ENCODE measurements at places on chromosomes 1 and 21.
A peak's percentile ranks its signal among the peaks of the same experiment; 100 is the strongest.

- no peak for DNase-seq
Measured at GRCh38 chr21:42299324-42300044, 15.7 kb downstream of the TFF3 start.

DNA sequence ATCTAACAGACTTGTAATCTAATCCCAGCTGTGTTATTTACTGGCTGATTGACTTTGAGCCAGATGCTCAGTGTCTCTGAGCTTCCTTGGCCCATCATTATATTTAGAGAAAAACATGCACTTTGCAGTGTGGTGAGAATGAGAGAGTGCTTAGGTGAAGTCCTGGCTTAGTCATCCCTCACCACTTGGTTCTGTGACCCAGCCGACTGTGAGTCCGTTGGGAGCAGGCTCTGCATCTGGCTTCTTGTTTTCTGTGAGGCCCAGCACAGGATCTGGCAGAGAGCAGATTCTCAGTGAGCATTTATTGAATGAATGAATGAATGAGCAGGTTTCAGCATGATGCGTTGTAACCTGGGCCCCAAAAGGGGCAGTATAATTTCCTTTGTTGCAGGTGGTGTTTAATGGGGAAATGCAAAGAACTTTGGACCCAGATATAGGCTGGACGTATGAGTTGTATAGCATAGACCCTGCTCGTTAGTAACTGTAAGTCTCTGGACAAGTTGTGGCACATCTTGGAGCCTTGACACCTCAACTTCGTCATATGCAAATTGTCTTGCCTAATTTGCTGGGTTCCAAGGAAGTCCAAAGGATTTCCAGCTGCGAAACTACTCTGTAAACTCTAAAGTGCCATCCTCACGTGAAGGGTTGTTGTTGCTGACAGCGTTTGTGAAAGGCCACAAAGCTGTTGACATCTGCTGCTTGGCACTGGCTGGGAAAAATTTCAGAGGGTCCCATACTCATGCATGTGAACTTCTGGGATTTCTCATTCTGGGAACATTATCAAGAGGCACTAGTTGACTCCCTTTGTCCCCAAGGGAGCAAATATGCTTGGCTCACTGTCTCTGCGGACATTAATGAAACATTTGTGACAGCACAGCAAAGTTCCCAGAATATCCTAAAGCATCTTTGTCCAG lies 138.8 kb upstream of the USP24 start:
- no peak for DNase-seq

DNA sequence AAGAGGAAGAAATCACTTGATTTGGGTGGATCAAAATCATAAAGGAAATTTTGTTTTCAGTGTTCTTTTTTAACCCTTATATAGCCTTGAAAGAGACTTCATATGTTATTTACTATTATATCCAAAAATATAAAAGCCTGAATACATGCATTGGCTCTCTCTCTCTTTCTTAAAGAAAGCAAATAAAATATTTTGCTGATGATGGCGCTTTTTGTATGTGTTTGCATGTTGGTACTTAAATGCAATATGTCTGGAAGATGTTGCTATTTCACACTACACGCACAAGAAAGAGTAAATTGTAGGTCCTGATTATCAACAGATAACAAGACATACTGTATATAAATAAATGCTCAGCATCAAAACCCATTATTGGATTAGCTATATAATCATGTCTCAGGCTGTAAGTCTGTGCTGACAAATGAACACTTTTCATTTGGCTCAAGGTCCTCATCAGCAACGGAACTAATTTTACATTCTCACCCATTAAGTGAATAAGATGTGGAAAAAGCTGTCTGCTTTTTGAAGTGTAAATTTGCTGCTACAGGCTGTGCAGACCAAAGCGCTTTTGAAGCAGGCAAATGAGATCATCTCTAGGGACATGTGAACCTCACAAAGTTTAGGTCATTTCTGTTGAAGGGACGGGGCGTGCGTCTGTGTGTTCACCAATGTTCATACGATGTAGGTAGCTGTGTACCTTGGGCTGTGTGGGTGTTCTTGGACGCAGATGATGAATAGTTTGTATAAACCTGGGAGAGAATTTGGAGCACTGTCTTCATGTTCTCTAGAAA lies 122.4 kb upstream of the LMO4 start:
- no peak for DNase-seq

- DNase-seq: peak; percentile 59
Measured at GRCh38 chr1:58727364-58727763, 27.5 kb upstream of the MYSM1 start.

DNA sequence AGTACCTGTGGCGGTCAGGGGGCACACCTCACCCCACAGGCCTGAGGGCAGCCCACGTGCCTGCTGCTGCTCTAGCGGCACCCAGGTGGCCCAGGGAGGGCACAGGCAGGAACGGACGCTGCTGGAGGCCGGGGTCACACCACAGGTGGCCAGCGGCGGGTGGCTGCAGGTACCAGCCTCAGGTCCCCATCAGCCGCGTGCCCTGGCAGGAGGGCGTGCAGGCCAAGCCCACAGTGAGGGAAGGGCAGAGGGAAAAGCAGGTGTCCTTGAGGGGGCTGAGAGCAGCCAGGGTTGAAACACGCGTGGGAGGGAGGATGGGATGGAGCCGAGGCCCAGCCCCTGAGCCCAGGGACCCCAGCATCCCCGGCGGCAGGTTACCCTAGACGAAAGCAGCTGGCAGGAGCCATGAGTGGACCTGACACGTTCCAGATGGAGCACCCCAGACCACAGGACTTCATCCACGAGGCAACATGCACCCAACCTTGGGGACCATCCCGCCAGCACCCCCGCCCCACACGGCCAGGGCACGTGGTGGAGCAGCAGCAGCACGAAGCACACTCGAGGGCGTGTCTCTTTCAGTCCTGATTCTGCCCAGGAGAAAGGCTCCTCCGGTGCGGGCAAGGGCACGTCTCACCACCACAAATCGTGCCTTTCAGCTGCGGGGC lies 3.7 kb downstream of the SLC19A1 start:
- DNase-seq: no peak

DNA sequence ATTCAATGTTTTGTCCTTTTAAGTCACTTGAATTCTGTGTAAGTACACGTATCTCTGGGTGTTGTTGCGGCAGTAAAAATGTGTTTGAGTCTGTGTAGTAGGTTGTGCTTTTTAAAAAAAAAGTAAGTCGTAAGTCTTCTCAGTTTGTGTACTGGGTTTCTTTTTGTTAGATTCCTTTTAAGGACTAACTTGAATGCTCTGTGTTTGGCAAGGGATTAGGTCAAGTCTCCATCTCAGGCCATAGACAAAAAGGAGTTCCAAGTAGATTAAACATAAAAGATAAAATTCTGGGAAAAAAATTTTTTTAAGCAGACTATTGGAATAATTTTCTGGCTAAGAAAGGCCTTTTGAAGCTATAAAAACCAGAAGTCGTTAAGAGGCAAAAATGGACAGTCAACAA lies 113.1 kb downstream of the ATP5PO start:
- no peak for DNase-seq

- no peak for DNase-seq
Measured at GRCh38 chr1:185358957-185359356, 41.9 kb upstream of the IVNS1ABP start.

DNA sequence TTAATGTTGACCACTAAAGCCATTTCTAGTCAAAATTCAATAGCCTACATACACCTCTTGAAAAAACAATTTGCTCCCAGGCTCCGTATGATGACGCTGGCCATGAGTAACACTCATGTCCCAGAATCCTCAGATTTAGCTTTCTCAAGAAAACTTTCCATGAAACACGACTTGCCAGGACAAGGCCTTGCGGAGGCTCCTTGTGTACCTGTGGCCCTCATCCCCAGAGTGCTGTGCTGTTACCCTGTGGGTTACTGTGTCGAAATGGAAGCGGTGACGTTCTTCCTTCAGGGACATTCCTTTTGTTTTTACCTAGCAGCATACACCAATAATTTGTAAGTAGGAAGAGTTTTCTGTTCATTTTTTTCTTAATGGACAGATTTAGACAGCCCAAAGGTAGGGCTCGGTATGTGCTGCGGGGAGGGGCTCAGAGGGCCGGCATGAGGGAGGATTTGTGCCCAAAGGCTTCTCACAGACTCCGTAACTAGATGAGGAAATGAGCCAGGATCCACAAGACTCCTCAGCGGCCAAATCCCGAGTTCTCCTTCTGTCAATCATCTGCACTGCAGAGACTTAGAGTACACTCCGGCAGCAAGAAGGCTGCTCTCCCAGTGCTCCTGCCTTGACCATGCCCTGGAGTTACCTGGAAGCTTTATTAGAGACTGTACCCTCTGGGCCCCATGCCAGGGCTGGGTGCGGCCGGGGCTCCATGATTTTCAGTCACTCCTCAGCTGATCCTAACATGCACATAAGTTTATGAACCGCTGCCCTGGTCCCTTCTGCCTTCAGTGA lies 17.8 kb downstream of the GNG12 start:
- DNase-seq: peak; percentile 48

- DNase-seq: no peak
Measured at GRCh38 chr1:211648980-211649934, 26.2 kb downstream of the NEK2 start.

GRCh38 chr1:15626269-15626950 lies 9.2 kb downstream of the DDI2 start:
- no peak for DNase-seq

DNA sequence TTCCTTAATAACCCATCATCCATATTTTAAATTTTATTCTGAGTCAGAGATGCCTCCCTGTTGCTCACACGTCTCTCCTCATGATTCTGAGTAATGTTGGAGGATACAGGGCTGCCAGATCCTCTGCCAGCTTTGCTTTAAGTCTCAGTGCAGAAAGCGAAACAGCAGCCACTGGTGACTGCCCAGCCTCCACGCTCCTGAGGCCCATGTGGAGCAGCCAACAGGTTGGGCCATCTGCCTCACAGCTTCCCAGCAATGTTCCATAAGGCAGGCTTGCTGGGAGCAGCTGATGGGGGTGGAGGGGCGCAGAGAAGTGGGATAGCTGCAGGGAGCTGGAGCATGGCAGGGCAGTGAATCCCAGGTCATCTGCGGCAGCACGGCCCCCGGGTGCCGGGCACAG lies 104.2 kb downstream of the IGSF21 start:
- no peak for DNase-seq

DNA sequence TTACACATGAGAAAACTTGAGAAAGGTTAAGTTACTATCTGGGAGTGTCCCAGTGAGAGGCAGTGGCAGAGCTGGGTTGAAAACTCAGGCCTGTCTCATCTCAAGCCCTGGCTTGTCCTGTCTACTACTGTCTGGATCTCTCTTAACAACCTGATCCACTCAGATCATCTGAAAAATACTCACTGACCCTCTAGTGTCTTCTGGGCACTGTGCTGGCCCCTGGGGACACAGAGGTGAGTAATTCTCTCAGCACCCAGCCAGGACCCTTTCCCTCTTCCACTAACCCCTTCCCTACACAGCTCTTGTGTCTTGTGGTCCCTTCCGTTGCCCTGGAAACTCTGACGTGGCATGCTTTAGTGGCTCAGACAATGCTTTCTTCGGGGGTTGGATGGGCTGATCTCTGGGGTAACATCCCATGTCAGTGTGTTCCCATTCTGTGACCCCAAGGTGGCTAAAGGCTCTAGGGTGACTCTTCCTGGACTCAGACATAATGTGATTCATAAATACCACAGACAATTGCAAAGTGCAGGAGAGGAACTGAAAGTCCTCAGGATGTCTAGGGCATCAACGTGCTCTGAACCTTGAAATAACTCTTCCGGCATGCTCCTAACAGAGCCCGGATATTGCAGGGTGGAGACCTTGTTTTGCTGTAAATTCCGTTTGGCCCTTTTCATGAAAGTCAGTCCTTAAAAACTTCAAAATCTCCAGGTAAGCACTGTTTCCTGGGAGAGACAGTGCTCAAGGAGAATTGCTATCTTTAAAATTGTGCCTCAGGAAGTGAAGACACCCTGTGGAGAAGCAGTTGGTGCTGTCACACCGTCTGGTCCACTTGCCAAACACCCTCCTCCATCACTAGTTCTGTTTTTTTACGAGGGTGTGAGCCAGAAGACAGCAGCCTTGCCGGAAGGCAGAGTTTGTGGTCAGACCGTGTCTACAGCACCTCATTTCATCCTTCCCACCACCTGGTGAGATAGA lies 4.0 kb downstream of the SHISAL2A start:
- DNase-seq: no peak

DNA sequence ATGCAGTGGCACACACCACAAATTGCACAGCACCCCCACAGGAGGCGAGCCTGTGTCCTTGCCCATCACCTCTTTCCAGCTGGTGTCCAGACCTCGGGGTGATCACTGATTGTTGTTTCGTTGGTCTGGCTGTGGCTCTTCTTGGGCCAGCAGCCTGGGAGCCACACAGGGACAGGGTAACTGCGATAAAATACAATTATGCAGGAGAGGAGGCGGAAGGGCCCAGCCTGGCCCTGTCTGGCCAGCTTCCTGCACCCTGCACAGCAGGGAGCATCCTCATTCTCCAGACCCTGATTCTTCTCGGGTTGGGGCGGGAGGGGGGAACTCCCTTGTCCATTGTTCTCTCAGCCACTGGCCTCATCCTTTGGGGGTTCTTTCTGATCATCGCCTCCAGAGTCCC lies 83.6 kb downstream of the ADARB1 start:
- DNase-seq: no peak

DNA sequence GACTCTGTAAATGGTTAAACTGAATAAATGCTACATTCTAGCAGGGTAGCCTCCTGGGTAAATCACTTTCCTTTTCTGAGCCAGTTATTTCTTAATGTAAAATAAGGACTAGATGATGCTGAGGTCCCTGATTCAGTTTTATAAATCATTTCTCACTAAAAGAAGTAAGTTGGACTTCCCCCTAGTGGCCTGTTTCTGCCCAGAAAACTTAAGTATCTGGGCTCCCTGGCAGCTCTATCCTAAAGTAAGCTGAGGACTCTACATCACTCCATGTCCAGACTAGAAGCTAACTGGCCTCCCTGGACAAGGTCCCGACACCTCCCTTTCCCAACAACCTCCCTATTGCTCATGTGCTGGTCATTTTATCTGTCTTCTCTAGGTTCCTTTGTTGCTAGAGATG lies 3.0 kb downstream of the GPN2 start:
- DNase-seq: no peak

- no peak for DNase-seq
Measured at GRCh38 chr1:107875689-107876088, 89.3 kb downstream of the VAV3 start.

DNA sequence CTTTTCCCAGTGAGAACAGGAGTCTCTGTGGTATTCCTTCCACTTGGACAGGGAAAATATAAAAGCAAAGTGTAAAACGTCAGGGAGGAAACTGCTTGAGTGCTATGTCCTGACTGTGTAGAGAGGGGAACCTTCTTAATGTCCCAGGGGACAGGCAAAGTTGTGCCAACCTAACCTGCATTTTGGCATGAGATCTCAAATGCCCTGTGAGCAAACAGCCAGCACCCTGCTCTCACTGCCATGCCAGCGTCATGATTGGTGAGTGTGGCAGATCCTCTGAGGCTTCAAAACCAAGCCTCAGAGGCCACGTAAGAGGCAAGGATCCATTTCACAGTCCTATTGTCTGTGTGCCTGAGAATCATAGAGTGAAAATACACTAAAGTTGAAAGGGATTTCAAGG lies 49.7 kb upstream of the RAP1A start:
- no peak for DNase-seq

All from retinal pigment epithelial cell (primary cell).